Diencephalon (tissue), 1 donor: ENCODE measurements at places on chromosomes 2 and 18. TPM values are rescaled to one million over a fixed set of nuclear protein-coding genes. Genes with fewer than 3 reads are reported as not detected.

The WDR35 gene
- 32.8 TPM for total RNA-seq

The DQX1 gene
- not detected for total RNA-seq

The SERPINB10 gene
- total RNA-seq: 0.46 TPM

The EPB41L5 gene
- total RNA-seq: 84.7 TPM

The STRN gene
- total RNA-seq: 32.3 TPM
